ENCODE measurements at places on chromosomes 16 and 17.
A peak's percentile ranks its signal among the peaks of the same experiment; 100 is the strongest.

- no peak for DNase-seq
Observed at GRCh38 chr17:30823421-30823820, 1.1 kb downstream of the CRLF3 start.

DNA sequence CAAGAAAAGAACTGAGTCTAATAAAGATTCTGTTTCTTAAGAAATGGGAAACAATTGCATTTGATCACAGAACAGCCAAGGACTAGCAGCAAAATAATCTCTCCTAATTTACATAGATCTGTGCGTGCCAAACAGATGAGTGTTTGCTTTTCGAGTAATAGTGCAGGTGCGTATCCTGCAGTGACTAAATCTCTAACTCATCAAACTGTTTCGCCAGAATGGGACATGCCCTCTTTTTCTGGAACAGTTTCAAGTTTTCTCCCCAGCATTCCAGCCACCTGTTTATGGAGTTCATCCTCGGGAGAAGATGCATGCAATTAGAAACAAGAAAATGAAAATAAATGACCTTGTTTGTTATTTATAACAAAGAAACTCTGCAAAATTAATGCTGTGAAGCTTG, 5.7 kb upstream of the TOX3 start:
- DNase-seq, result peak; percentile 74

DNA sequence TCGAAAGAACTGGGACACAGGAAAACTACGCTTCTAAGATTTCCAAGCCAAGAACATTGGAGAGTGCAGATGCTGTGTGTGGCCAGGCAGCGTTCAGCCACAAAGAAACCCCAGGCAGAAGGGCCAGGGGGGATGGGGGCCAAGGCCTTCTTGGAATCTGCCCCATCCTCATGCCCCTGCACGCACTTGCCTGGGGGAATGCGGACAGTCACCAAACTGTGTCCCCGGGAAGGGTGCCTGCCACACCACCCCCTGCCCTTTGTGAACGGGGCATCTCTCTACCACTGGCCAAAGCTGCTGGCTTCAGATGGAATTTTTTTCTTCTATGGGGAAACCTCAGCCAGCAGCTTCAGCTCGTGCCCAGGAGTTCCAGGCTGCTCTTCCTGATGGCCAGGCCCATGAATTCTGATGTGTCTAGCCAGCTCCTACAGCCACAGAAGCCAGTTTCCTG, 32.0 kb upstream of the DNAH17 start:
- DNase-seq, result no peak

- DNase-seq, result no peak
Observed at GRCh38 chr17:61410141-61411010, 10.7 kb downstream of the TBX2 start.

- no peak for DNase-seq
Observed at GRCh38 chr16:3948378-3948995, 68.0 kb upstream of the CREBBP start.

GRCh38 chr16:81583893-81584631, 139.5 kb downstream of the CMIP start:
- DNase-seq, result no peak

GRCh38 chr17:29591146-29591736, 1.7 kb upstream of the ANKRD13B start:
- DNase-seq, result peak; percentile 81

- no peak for DNase-seq
Observed at GRCh38 chr17:81992306-81993102, 15.1 kb downstream of the ASPSCR1 start.

GRCh38 chr16:89730610-89731234, 9.4 kb downstream of the ZNF276 start:
- no peak for DNase-seq

- no peak for DNase-seq
Observed at GRCh38 chr16:26987597-26988010, 79.1 kb upstream of the C16orf82 start.

- no peak for DNase-seq
Observed at GRCh38 chr17:4173781-4174180, 30.8 kb downstream of the CYB5D2 start.
